ENCODE measurements at places on chromosomes 5 and 9. TPM values are rescaled to one million over a fixed set of nuclear protein-coding genes. Genes with fewer than 3 reads are reported as not detected.
A peak's percentile ranks its signal among the peaks of the same experiment; 100 is the strongest.

DNA sequence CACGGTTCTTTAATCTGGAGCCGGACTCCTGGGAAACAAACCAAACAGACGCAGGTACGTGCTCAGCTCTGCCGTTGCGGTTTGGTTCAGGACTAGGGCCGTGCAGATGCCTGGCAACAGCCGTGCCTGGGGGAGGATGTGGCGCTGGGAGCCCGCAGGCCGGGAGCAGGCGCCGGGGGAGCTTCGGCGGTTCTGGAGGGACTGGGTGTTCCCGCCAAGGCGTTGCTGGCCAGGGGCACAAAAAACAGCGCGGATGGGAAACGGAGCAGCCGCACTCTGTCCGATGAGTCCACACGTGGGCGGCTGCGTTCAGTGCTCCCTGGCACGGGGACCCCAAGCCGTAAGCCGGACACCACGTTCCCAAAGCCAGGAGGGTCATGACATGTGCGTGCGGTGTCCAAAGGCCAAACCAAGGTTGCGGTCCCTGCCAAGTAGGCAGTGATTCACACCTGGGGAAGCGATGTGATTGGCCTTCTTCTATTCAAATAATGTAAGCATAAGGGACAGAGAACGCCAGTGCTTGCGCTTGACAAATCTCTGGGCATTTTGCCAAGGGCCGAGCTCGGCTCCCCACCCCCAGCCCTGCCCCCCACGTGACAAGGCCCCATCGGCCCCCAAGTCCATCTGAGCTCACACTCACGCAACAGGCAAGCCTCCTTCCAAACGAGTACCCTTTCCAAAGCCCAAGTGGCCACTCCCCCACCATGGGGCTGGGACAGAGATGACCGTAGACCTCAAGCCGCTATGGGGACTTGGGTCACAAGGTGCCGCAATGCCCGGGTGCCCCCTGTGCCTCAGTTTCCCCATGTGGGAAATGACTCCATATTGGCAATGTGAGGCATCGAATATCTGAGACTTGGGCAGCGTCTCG lies 49.7 kb upstream of the NKD2 start:
- no peak overlapping the region for H3K27ac ChIP-seq
- H3K4me3 ChIP-seq: no peak overlapping the region
- H3K27me3 ChIP-seq: peaks cover 11% of the 10 kb centered on the region
- no peaks in the 10 kb centered on the region for H3K36me3 ChIP-seq

GRCh38 chr9:137620048-137620405 lies 1.2 kb downstream of the EHMT1 start:
- H3K27me3 ChIP-seq: no peaks in the 10 kb centered on the region
- H3K4me1 ChIP-seq: peaks cover 26% of the 10 kb centered on the region
- H3K4me3 ChIP-seq: peak overlapping the region; percentile 97
- no peaks in the 10 kb centered on the region for H3K36me3 ChIP-seq

- no peaks in the 10 kb centered on the region for H3K27me3 ChIP-seq
- DNase-seq: no peak
- no peaks in the 10 kb centered on the region for H3K36me3 ChIP-seq
Observed at GRCh38 chr9:36140086-36141084, 3.9 kb downstream of the GLIPR2 start.

DNA sequence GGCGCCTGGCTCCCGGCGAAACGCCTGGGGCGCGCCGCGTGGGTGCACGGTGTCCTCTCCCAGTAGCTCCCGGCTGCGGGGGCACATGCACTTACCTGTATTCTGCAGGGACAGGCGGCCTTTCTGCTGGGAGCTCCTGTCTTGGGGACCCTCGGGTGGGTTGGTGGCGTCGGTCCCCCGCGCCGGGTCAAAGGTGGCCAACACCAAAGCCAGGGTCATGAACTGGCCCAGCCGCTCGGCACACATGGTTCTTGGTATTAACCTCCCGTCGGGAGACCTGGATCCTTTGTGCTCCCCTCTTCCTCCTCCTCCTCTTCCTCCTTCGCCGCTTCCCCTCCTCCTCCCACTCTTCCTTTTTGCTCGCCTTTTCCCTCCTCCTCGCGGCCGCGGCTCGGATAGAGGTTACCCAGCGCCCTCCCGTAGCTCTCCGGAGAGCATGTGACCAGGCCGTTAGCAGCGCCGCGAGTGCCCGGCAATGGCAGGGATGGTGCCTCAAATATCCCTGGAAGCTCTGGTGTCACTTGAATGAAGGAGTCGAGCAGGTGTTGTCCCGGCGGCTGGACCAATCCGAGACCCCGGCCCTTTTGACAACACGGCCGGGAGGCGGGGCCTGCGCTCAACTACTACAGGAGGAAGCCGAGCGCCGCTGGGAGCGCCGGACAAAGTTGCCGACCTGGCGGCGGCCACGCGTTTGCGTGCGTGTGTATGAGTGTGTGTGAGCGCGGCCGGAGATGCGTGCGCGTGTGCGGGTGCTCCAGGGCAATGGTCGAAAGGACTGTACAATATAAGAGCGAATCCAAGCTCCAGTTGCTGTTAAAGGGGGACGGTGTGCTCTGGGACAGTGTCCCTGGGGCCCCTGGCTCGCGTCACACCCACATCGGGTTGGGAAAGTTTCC lies at the start of gene STC2:
STC2 (minus strand) TSS at position 467 of the 896 bp plus-strand sequence; CDS start at position 246, 221 bp downstream.
- H3K4me1 ChIP-seq: peaks cover 21% of the 10 kb centered on the region
- H3K27ac ChIP-seq: peak within 1 kb of the TSS; percentile 86
- no peaks in the 10 kb centered on the region for H3K27me3 ChIP-seq

DNA sequence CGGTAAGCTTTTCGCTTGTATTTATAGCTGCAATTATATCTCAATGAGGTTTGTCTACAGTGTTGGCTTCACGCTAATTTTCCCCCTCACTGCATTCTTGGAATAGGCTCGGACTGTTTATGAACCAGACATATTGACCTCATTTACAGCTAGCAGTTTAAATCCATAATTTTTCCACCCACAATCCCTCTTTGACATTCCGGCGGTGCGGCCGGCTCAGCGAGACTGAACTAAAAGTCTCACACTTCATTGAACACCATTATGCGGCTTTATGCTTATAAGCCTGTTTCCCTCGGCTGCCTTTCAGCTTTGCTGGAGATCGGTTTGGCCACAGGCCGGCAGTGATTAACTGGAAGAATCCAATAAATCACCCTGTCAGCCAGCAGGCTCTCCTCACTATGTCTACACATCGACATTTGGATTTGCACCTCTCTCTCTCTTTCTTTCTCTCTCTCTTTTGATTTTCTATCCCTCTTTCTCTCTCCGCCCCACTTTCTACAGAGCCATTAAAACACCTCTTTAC lies 315.0 kb upstream of the TLE4 start:
- DNase-seq: peak; percentile 55
- no peaks in the 10 kb centered on the region for H3K36me3 ChIP-seq
- peak overlapping the region; percentile 53 for H3K4me3 ChIP-seq
- peaks cover 4% of the 10 kb centered on the region for H3K27me3 ChIP-seq
- H3K27ac ChIP-seq: no peak overlapping the region

GRCh38 chr9:131062969-131063368 lies 33.4 kb upstream of the AIF1L start:
- no peaks in the 10 kb centered on the region for H3K36me3 ChIP-seq
- H3K27me3 ChIP-seq: no peaks in the 10 kb centered on the region
- no peak overlapping the region for H3K27ac ChIP-seq
- no peaks in the 10 kb centered on the region for H3K4me1 ChIP-seq
- H3K4me3 ChIP-seq: no peak overlapping the region

DNA sequence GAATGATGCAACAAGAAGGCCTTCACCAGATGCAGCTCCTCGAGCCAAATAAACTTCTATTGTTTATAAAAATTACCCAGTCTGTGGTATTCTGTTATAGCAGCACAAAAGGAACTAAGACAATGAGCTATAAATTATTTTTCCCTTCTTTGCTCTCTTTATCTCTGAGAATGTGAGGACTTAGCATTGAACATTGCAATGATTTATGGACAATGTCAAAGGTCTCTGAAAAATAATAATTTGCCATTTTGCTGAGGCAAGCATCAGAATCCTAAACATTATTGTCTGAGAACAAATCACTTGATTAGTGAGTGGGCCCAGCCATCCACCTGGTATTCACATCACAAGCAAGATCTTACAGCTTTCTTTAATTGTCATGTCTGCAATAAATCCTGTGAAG lies 95.4 kb upstream of the SSBP2 start:
- H3K4me1 ChIP-seq: peaks cover 12% of the 10 kb centered on the region
- no peaks in the 10 kb centered on the region for H3K36me3 ChIP-seq
- no peaks in the 10 kb centered on the region for H3K27me3 ChIP-seq
- DNase-seq: no peak

DNA sequence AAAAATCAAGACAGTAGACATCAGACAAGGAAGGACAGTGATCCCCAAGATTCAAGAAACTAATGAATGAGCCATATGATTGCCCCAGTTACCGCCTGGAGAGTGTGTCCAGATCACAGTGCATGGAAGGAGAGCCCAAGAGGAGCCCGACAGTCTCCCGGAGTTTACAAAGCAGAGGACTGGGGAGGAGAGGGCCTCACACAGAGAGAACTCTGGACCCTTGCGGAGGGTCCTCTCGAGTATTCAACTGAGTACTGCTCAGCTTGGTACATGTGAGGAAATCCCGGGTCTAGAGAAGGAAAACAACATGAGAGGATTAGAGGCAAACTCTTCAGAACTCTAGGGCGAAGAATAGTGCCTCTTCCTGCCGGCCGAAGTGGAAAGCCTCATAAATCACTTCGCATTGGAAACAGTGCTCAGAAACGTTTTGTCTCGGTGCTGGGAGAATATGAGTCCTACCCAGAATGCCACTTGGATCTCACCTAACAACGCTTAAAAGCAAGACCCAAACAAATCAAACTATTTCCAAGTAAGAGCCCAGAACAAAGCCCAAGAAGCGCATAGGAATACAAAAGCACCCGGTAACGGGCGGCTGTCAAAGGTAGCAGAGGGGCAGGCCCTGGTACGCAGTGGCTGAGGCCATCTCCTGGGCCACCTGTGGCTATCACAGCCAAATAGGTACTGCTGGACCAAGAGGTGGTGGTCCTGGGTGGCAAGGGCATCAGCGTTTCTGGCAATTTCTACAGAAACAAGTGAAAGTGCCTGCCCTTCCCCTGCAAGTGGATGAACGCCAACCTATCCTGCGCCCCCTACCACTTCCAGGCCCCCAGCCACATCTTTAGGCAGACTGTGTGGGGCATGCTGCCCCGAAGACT lies 36.0 kb downstream of the FAM78A start:
- no peak overlapping the region for H3K27ac ChIP-seq
- peaks cover 10% of the 10 kb centered on the region for H3K4me1 ChIP-seq
- no peak for DNase-seq
- no peaks in the 10 kb centered on the region for H3K36me3 ChIP-seq
- no peak overlapping the region for H3K4me3 ChIP-seq

- H3K27me3 ChIP-seq: no peaks in the 10 kb centered on the region
- H3K4me3 ChIP-seq: no peak overlapping the region
- DNase-seq: peak; percentile 67
- no peak overlapping the region for H3K27ac ChIP-seq
- H3K4me1 ChIP-seq: peaks cover 7% of the 10 kb centered on the region
- no peaks in the 10 kb centered on the region for H3K36me3 ChIP-seq
Observed at GRCh38 chr9:113511856-113512761, 48.6 kb downstream of the RGS3 start.

- peak overlapping the region; percentile 84 for H3K27ac ChIP-seq
- peaks cover 48% of the 10 kb centered on the region for H3K4me1 ChIP-seq
- H3K27me3 ChIP-seq: no peaks in the 10 kb centered on the region
- H3K4me3 ChIP-seq: no peak overlapping the region
- no peaks in the 10 kb centered on the region for H3K36me3 ChIP-seq
Observed at GRCh38 chr9:129146441-129146941, 31.6 kb downstream of the IER5L start.

GRCh38 chr5:114056185-114056538 lies 305.7 kb upstream of the KCNN2 start:
- no peak overlapping the region for H3K4me3 ChIP-seq
- no peak overlapping the region for H3K27ac ChIP-seq
- DNase-seq: no peak

- no peak for DNase-seq
- no peaks in the 10 kb centered on the region for H3K36me3 ChIP-seq
- H3K4me3 ChIP-seq: no peak overlapping the region
- peaks cover 13% of the 10 kb centered on the region for H3K27me3 ChIP-seq
- no peaks in the 10 kb centered on the region for H3K4me1 ChIP-seq
Observed at GRCh38 chr5:141735823-141736222, 53.8 kb upstream of the ARAP3 start.

GRCh38 chr5:127111112-127111511 lies 37.8 kb upstream of the C5orf63 start:
- no peaks in the 10 kb centered on the region for H3K27me3 ChIP-seq
- no peak for DNase-seq
- no peaks in the 10 kb centered on the region for H3K4me1 ChIP-seq
- H3K27ac ChIP-seq: no peak overlapping the region

DNA sequence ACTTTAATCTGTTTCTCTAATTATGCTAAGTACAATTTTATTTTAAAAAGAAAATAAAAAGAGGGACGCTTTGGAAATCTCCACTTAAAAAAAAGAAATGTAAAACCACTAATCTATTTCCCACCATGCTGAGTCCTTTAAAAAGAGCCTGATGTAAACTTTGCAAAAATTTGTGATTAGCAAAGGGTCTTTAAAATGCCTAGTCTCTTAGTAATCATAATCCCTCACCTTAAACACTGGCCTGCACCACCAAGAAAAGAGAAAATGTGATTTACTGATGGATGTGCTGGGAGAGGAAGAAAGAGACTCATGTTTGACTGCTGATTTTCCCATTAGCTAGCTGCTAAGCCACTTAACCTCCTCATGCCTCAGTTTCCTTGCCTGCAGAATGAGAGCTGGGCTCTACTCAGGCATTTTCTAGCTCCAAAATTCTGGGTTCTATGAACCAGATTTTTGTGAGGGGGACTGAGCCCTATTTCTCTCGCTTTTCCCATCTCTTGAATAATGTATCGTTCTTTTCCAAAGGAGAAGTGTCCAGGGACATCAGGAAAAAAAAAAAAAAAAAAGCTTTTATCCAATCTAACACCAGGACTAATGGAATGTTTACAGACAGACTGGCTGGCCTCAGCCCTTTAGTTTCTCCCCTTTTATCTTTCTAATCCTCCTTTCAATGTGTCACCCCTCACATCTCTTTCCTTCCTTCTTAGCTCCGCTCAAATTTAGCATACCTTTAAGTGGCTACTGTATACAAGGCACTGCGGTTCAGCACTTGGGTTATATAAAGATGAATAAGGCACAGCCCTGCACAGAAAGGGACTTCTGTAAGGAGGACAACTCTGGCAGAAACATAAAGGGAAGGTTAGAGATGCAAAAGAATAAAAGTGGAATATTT lies 312.4 kb downstream of the ARL15 start:
- no peaks in the 10 kb centered on the region for H3K27me3 ChIP-seq
- no peak overlapping the region for H3K27ac ChIP-seq
- DNase-seq: no peak
- no peak overlapping the region for H3K4me3 ChIP-seq

GRCh38 chr5:81626524-81626923 lies 124.4 kb downstream of the SSBP2 start:
- H3K27me3 ChIP-seq: no peaks in the 10 kb centered on the region
- H3K27ac ChIP-seq: 0 out of 2 replicates have a peak overlapping the region, but pooled peaks have one; percentile 13
- no peak overlapping the region for H3K4me3 ChIP-seq
- no peaks in the 10 kb centered on the region for H3K36me3 ChIP-seq
- DNase-seq: peak; percentile 81
- H3K4me1 ChIP-seq: peaks cover 26% of the 10 kb centered on the region

Gene SLC36A3
- not detected for total RNA-seq

Gene KCNMB1
- total RNA-seq: not detected

Gene MOCS2
- 48.1 TPM for total RNA-seq

Gene SH3GL2
- total RNA-seq: not detected

Gene ATP10B
- not detected for total RNA-seq

Gene KIF24
- 1.1 TPM for total RNA-seq

Gene POLR1E
- 27.5 TPM for total RNA-seq

Measured in GM23248 (cell line).